ENCODE measurements at places on chromosomes 13 and 19. TPM values are rescaled to one million over a fixed set of nuclear protein-coding genes. Genes with fewer than 3 reads are reported as not detected.

DNA sequence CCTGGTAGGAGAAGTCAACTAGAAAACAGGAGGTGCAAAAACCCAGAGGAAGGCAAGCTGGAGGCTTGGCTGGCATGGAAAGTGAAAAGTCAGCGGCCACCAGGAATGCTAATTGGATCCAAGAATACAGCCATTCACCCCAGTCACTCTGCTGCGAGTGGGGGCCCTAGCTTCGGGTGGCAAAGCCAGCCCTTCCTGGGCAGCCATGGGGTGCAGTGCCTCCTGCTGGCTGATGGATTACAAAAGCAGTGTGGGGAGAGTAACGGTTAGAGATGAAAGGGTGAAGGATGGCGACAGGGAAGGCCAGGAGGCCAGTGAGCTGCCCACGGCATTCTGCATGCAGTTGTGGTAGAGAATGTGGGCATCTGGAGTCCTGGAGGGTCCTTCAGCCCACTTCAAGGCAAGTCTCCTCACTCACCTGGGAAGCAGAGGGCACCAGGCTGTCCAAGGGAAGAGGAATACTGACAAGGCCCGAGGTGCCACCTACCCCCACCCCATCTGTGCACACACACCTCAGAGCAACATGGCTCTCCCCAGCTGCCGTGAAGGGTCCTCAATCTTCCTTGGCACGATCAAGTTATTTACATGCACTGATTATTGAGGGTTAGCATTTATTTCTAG, 20.3 kb upstream of the EPHX3 start:
- no peak for DNase-seq

DNA sequence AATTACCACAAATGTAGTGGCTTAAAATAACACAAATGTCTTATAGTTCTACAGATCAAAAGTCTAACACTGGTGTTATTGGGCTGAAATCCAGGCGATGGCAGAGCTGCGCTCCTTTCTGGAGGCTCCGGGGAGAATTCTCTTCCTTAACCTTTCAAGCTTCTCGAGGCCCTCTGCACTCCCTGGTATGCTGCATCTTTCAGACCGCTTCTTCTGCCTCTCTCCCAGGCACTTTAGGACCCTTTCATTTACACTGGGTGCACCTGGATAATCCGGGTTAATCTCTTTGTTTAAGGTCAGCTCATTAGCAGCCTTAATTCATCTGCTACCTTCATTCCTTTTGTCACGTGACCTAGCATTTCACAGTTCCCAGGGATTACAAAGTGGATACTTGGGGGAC, 211.3 kb upstream of the RFC3 start:
- DNase-seq, result no peak

- DNase-seq, result no peak
Observed at GRCh38 chr13:99991013-99991827, 9.6 kb downstream of the ZIC2 start.

- no peak for DNase-seq
Observed at GRCh38 chr19:752652-753517, 2.0 kb downstream of the MISP start.

The N4BP2L1 gene
- 14.6 TPM for total RNA-seq

The METTL21C gene
- total RNA-seq, result not detected
